Spleen (tissue), 13 donors: ENCODE measurements at places on chromosomes 2 and 18. TPM values are rescaled to one million over a fixed set of nuclear protein-coding genes. Genes with fewer than 3 reads are reported as not detected.

GRCh38 chr2:29589440-29590103 lies 331.8 kb downstream of the ALK start:
- no peak for DNase-seq

GRCh38 chr2:39778233-39778632 lies 825 bp downstream of the THUMPD2 start:
- DNase-seq: no peak

DNA sequence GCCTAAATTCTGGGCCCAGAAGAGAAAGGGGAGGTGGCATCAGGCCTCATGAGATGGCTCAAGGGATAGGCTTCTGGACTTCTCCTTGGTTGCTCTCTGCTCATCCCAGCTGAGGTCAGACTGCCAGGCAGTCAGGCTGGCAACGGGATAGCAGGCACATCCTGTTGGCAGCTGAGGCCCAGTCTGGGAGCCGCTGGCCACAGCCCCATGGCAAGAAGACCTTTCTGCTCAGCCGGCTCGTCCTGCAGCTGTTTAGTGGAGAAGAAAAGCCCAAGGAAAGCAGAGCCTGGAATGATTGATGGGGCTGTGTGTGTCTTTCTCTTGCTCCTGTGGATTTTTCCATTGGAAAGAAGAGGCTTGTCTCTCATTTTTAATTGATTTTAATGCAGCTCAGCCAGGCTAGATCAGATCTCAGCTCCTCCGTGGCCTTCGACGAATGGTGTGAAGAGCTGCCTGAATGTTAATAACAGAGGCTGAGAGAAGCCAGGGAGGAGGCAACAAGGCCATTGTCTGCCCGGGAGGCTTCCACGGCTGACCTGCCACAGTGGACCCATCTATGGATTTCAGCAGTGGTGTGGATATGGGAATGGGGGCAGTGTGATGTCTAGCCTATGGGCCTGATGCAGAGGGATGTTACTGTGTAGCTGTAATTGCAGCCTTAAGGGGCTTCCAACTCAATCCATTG lies 99.5 kb downstream of the HS1BP3 start:
- DNase-seq: peak; percentile 77

GRCh38 chr2:240112914-240113690 lies 23.0 kb downstream of the COPS9 start:
- no peak for DNase-seq

GRCh38 chr18:54957296-54957832 lies 1.9 kb downstream of the CCDC68 start:
- no peak for DNase-seq

- DNase-seq: no peak
Observed at GRCh38 chr2:37869771-37870170, 55.3 kb upstream of the RMDN2 start.

GRCh38 chr2:65033178-65033577 lies 23.0 kb upstream of the CEP68 start:
- no peak for DNase-seq

- no peak for DNase-seq
Observed at GRCh38 chr2:50953021-50953420, 78.9 kb downstream of the NRXN1 start.

DNA sequence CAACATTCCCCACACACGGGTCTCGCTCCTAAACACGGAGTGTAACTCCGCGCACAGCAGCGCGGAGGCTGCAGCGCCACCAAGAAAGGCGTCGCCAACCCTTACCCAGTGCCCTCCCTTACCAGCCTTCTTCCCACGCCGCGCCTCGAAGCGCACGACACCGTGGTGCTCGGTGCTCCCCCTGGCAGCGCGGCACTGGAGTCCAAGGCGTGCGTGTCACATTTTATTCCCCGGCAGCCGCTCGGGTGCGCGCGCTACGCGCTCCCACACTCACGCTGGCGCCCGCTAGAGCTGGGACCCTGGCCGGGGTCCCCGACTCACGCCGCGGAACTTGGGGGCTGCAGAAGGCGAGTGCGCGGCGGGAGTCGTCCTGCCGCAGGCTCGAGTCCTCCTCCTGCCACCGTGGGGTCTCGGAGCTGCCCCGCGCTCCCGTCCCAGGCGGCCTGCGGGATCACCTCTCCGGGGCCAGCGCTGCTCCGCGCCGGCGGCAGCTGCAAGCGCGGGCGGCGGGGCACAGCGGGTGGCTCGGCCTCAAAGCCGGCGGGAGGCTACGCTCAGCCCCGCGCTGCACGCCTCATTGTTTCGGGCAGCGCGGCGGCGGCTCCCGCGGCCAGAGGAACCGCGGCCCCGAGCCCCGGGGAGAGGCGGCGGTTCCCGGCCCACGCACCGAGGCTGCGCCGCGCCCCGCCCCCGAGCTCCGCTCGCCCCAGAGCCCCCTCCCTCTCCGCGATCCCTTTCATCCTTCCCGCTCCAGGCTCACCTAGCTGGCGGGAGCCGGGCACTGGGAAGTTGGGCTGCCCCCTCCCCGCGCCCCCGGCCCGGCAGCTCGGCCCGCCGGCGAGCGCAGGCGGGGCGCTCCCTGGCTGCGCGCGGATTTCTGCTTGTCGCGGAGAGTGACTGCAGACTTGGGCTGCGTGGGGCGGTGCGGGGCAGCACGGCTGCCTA lies at the start of gene ST6GAL2:
TSS of gene ST6GAL2 (minus strand) at position 197 of the 945 bp plus-strand sequence. CDS start 42,190 bp downstream, outside the sequence.
- no peak for DNase-seq

GRCh38 chr2:9793156-9793917 lies 49.9 kb upstream of the TAF1B start:
- peak; percentile 54 for DNase-seq

- no peak for DNase-seq
Observed at GRCh38 chr18:57635003-57635822, 13.6 kb upstream of the NARS1 start.

DNA sequence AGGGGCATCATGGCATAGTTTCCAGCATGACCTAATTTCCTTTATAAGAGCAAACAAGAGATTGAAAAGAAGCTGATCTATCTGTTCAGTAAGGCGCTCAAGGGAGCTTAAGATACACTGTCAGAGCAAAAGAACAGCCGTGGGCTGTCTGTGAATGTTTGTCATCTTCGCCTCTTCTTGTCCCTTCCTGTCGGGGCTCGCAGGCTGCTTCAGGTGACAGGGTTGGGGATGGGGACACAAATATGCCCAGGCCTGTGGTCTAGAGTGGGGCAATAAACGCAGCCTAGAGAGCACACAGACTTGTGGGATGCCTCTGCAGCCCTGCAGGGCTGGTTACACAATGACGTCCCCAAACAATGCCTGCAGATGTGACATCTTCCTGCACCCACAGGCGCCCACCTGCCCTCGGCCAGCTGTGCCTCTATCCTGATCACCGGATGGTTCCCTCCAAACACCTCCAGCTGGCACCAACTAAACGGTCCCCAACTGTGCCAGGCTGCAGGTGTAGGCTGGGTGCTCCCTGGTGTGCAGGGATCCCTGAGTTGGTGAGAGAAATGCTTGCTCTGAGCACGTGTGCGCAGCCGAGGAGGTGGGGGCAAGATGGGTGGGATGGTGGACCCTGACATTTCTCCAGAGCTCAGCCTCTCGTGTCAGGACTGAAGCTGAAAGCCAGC lies 72.8 kb downstream of the EDAR start:
- DNase-seq: peak; percentile 69

DNA sequence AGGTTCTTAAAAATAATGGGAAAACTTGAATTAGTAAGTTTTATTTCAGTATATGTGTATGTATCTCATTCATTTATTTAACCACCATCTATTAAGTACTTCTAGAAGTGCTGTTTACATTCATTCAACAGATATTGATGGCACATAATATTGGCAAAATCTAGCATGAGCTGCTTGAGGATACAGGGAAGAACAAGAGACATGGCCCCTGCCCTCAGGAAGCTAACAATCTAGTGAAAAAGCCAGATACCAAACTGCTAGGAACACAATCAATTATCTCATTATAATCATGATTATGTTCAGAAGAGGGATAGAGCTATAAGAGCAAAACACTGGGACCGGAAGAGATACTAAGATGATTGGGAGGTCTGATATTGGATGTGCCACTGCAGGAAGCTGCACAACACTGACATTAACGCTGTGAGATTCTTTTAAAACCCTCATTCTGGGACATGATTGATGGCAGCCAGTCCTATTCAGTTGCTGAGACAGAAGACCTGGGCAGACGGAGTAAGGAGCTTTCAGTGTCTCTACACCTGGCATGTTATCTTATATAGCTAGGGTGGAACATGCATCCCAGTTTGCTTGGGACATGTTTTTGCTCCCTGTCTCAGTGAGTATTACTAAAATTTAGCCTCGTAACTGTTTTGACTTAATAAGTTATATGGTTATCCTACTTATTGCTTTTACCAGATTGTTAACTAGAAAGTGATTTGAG lies 314.1 kb downstream of the STK39 start:
- no peak for DNase-seq

GRCh38 chr18:63140038-63140450 lies 179.5 kb downstream of the BCL2 start:
- DNase-seq: no peak

DNA sequence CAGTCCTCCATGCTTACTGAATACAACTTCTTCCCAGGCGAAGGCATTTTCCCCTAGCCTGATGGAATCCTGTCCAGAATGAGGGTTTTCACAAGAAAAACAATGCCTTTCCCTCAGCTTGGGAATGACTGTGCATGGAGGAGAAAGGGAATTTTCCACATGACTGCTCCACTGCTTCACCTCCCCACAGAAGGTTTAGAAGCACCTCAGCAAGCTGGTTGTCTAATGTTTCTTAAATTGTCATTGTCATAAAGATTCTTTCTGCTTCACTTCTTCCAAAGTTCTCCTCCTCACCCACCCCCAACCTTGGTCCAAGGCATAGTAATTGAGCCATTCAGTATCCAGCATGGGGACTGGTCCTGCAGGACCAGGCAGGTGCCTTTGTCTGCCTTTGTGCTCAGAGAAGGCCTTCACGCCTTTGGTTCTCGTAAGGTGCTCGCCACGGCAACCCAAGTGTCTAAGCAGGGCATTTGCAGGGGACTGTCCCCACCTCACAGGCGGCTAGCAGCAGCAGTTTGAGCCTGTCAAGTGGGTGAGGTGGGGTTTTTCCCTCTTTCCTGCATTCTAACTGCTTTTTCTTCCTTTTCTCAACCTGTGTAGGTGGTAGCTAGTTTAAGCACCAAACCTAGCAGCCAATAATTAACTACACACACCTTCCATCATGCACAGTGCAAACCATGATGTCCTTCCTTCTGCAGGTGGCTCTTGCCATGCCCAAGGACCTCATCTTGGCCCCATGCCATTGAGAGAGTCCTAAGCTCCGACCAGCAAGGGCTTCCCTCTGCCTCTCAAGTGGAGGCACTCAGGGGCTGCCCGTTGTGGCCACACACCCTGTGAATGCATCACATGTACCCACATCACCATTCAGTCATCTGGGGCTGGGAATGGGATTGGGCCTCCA lies 65.7 kb upstream of the BCL2L11 start:
- DNase-seq: no peak

GRCh38 chr2:172088245-172089004 lies 3.1 kb downstream of the DLX1 start:
- no peak for DNase-seq

DNA sequence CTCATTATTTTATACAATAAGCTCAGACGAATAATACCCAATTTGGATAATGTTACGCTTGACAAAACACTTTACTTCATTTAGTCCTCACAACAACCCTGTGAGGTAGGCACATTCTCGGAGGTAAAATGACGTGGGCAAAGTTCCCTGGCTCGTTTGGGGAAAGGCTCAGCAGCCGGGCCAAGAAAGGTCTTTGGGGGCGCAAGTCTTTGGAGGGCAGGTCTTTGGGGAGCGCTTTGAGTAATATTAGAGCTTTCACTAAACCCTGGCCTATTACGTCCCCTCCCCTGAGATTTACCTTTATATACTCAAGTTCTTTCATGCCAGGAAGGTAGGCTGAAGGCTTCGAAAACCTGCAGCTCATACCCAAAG lies 427 bp downstream of the RBKS start:
- no peak for DNase-seq

DNA sequence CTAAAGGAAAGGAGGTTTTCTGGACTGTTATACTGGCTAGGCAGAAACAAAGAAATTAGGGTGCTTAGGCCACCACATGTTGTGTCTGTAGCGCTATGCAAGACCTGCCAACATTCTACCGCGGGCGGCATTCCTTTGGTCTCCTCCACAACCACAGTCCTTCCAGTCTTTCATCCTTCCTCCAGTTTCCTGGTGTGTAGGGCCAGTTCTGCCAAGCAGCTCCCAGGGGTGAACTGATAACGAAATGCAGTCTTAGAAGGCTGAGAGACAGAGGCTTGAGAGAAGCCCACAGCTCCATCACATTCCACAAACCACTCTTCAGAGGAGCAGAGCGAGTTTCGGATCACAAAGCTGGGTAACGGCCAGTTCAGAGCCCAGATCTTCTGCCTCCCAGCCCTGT lies 19.5 kb upstream of the CXXC1 start:
- DNase-seq: no peak

DNA sequence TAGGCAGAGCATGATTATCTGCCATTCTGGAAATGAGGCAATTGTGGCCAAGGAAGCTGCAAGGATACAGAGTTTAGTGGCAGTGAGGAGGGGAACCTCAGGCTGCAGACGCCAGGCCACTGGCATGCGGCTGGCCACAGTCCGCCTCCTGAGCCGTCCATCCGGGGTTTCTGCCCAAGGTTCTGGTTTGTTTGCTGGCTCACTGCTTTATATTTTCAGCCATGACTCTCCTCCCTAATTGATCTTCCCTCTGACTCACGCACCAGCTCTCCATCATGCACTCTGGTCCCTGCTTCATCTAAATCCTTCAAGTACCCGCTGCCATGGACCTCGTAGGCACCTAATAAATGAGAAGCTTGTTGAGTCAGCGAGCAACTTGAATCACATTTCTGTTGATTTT lies 107.8 kb upstream of the REV1 start:
- DNase-seq: no peak

DNA sequence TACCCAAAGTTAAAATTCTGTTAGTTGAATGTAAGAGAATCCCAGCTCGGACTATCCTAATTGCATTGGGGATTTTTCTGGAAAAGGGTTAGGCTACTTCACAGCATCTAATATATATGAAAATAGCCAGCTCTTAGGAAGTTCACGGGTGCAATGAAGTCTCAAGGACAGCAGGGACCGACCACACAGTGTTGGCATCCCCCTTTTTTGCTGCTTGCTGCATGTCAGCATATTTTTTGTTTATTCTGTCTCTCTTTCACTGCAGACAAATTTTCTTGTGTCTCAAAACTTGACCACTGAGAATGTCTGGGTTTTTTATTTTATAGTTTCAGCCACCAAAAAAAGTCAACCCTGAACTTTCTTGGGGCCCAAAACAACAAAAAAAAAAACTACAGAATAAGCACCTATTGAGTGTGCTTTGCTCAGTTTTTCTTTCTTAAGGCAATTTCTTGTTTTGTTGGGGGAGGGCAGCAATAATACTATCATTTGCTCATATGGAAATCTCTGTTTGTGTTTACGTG lies 535.6 kb downstream of the CNTNAP5 start:
- DNase-seq: no peak

GRCh38 chr2:1140389-1141003 lies 189.8 kb downstream of the SNTG2 start:
- DNase-seq: no peak

- DNase-seq: no peak
Observed at GRCh38 chr2:5495586-5495985, 196.6 kb upstream of the SOX11 start.

- DNase-seq: no peak
Observed at GRCh38 chr2:184877909-184878308, 279.6 kb downstream of the ZNF804A start.

GRCh38 chr2:117856415-117857210 lies 42.1 kb downstream of the DDX18 start:
- no peak for DNase-seq

CD28 gene
- 21.5 TPM for total RNA-seq

EMILIN1 gene
- 152 TPM for total RNA-seq

ALK gene
- total RNA-seq: not detected

TFPI gene
- 96.9 TPM for total RNA-seq

G6PC2 gene
- not detected for total RNA-seq

VWA3B gene
- not detected for total RNA-seq

THUMPD2 gene
- total RNA-seq: 8.7 TPM

CD8A gene
- total RNA-seq: 169 TPM

BCS1L gene
- 20.4 TPM for total RNA-seq

KCNIP3 gene
- 2.9 TPM for total RNA-seq

BCL2 gene
- total RNA-seq: 83.2 TPM
